Neural crest cell (in vitro differentiated cells): ENCODE measurements at places on chromosomes 3 and 15.

- no peak for DNase-seq
These were observed 156.8 kb upstream of the ICE2 start for GRCh38 chr15:60635507-60636352.

GRCh38 chr3:106242781-106243180 is 374.0 kb upstream of the CBLB start:
- DNase-seq: no peak

DNA sequence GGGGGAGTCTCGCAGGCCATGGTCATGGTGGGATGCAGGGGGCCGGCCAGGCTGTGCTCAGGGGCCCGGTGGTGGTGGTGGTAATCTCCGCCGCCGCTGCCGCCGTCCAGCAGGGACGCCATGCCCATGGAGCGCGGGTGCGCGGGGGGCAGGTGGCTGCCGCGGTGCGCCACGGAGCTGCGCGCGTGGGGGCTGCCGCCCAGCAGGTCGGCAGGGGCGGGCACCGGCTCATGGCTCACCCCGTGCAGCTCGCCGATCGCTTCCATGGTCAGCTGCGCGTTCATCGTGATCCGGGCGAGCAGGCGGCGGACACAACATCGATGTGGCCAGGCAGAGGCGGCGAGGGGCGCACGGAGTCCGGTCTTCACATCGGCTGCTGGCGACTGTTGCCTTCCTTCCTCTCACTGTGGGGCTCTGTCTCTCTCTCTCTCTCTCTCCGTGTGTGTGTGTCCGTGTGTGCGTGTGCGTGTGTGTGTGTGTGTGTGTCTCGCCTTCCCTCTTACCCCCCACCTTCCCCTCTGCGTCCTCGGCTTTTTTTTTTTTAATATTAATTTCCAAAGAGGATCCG is 451 bp downstream of the ONECUT1 start:
- DNase-seq: no peak

DNA sequence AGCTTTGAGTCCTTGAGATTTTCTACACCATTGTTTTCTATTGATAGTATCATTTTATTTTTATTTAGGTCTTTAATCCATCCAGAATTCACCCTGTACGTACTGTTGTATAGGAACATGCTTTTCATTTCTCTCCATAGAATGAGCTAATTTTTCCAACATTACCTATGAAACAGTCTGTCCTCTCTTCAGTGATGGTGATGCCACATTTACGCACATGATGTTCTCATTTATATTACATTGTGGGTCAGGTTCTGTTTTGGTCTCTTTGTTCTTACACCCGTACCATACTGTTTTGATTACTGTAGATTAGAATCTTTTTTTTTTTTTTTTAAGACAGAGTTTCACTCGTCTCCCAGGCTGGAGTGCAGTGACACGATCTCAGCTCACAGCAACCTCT is 17.7 kb upstream of the VWA5B2 start:
- no peak for DNase-seq

DNA sequence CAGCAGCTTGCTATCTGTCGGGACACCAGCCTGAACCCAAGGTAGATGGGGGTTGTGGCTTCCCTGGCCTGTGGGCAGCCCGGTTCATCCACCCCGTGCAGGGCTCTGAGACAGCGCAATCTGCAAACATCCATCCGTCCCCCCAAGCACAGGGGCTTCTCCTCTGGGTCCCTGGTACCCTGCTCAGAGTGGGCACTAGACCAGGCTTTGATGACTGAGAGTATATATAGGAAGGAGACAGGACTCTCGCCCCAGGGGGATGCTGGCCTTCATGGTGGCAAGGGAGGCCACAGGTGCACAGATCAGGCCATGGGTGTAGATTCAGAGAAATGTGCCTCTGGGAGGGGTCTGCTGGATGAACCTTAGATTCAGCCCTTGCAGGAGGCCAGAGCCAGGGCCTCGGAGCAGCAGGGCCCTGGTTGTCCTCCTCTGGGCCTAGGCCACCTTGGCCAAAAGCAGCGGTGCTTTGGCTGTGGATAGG is 40.3 kb downstream of the CFAP100 start:
- no peak for DNase-seq
